Dermis blood vessel endothelial cell (primary cell): ENCODE measurements at places on chromosomes 5 and 9. TPM values are rescaled to one million over a fixed set of nuclear protein-coding genes. Genes with fewer than 3 reads are reported as not detected.

PCDHGB4 gene
- 11.3 and 14.5 TPM in 2 replicates for total RNA-seq

GRCh38 chr5:118270526-118270925 lies 717.8 kb downstream of the DTWD2 start:
- DNase-seq: no peak

DNA sequence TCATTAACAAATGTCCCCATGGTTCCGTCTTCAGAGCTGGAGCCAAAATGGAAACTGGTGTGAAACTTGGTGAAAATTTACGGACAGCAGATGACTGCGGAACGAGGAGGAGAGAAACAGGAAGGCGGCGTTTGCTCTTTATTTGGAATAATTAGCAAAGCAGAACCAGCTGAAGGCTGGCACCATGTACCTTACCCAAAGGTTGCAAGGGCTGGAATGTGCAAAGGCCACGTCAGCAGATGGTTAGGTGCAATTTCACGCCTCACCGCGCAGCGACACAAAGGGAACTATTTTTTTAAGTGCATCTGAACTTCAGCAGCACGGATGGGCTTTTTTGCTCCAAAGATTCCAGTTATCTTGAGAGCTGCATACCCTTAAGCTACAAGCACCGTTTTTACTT lies 127.4 kb downstream of the COL23A1 start:
- no peak for DNase-seq

PGM5 gene
- 110 and 128 TPM in 2 replicates for total RNA-seq

DNA sequence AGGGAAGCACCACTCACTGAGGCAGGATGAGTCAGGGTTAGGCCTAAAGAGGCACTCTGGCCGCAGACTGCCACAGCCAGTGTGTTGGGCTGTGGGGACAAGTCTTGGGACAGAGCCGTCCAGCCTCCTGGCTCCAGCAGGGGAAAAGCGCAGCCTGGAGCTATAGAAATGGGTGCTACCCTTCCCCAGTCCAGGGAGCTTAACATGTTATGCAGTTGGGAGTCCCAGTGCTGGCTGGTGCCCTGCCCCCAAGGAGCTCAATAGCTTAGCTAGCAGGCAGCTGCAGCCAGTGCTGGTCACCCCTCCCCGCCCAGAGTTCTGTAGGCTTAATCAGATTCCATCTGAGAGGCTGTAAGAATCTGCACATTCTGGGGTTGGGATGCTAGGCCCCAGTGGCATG lies 399.6 kb upstream of the TUSC1 start:
- no peak for DNase-seq

- peak; percentile 44 for DNase-seq
Observed at GRCh38 chr9:70421272-70422180, 7.1 kb upstream of the KLF9 start.

DNA sequence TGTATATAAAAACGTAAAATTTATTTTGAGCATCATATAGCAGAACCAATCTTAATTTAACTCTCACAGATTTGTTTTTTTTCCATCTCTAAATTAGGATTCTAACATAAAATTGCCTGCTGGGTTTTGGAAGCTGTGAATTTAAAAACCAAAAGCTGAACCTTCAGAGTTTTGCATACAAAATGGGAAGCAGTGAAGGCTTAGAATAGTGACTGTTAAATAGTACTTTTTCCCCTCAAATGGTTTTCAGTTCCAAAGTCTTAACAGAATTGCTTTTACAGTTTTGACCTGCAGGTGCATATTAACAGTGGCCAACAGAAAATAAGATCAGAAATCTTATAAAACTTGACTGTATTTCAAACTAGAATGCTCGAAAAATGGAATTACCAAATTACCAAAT lies 55.1 kb upstream of the LVRN start:
- DNase-seq: no peak

ADAMTSL1 gene
- 6.0 and 15.8 TPM in 2 replicates for total RNA-seq

- DNase-seq: no peak
Observed at GRCh38 chr5:173033923-173034322, 22.2 kb upstream of the CREBRF start.

- DNase-seq: no peak
Observed at GRCh38 chr5:125560476-125561225, 814.2 kb upstream of the ZNF608 start.

MAMDC2 gene
- total RNA-seq: 2.9 and 6.7 TPM in 2 replicates

GRCh38 chr9:82255481-82256176 lies 267.1 kb downstream of the SPATA31D1 start:
- DNase-seq: no peak

NR5A1 gene
- total RNA-seq: not detected in 2 replicates

UBE2QL1 gene
- total RNA-seq: under 0.01 and 0.05 TPM in 2 replicates

DNA sequence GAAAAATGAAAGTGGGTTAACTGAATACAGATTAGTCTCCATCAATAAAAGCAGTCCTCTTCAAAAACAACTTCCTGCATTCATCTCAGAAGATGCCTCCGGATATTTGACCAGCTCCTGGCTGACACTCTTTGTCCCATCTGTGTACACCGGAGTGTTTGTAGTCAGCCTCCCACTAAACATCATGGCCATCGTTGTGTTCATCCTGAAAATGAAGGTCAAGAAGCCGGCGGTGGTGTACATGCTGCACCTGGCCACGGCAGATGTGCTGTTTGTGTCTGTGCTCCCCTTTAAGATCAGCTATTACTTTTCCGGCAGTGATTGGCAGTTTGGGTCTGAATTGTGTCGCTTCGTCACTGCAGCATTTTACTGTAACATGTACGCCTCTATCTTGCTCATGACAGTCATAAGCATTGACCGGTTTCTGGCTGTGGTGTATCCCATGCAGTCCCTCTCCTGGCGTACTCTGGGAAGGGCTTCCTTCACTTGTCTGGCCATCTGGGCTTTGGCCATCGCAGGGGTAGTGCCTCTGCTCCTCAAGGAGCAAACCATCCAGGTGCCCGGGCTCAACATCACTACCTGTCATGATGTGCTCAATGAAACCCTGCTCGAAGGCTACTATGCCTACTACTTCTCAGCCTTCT lies 16.6 kb downstream of the F2R start:
- no peak for DNase-seq

DNA sequence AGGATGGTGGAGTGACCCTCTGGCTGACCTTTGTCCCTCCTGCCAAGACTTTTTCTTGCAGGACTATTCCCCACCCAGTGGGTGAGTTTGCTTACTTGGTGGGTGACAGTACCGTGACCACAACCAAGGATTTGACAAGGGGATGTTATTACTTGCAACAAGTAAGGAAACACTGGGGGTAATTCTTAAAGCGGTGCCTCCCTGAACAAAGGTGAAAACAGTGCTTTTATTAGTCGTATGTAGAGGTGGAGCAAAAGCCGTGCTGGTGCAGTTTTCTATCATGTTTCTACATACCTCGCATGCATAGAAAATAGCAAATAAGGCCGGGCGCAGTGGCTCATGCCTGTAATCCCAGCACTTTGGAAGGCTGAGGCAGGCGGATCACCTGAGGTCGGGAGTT lies 41.0 kb upstream of the KDM4C start:
- no peak for DNase-seq

DNA sequence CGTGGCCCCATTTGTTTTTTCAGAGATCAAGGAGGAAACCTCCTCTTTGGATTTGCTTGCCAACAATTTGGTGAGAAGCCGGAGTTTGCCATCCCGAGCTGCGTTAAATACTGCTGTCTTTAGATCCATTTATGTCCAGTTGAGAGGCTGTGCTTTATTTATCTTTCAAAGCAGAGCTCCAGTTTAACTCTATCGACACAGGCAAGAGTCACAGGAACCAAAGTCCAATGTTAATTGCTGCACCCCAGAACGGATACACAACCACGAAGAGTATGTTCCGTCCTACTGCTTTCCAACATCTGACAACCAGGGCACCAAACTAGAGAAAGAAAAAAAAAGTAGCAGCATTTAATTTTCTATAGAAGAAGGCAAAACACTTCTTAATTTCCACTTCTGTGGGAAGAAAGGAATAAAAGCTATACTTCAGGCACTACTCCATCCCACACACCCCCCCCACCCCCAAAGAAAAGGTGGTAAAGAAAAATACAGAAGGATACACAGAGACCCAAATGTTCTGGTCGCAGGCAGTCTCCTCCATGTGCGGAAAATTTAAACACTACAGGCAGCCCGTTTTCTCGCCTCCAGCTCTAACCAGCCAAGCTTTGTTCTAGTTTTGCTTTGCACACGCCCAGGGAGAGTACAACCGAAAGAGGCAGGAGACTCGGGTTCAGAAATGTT lies 1.1 kb downstream of the FEM1C start:
- DNase-seq: peak; percentile 31

DNA sequence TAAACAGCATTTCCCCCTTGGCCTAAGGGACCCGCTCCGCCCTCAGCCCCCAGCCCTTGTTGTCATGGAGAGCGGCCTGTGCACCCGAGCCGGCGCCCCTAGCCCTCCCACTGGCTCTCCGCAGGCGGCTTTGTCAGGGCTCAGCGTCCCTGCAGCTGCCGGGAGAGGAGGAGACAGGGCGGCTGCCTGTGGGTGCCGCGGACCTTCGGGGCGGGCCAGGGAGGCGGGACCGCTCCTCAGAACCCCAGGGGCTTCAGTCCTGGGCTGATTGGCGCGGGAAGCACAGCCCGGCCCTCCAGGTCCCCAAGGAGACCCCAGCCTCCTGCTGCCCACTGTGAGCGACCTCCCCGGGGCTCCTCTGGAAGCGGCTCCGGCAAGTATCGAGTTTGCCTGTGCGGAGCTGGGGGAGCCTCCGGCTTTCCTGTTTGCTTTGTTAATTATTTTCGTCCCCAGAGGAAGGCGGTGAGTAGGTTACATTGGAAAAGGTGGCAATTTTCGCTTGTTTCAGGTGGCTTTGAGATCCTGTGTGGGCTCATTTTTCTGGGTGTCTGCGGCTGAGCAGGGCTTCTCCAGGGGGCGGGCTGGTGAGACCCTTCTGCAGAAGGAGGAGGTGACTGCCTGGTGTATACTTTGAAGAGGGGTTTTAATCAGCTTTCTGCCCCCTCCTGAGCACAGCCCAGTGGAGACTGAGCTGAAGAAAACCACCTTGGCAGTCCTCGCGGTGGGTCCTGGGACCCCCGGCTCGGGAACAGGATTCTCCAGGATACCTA lies at the start of gene FGD3:
FGD3 (plus strand) TSS at position 256 of the 770 bp plus-strand sequence. CDS start 28,734 bp downstream, outside the sequence.
- no peak for DNase-seq

LHX3 gene
- not detected in 2 replicates for total RNA-seq

DNAI1 gene
- not detected in 2 replicates for total RNA-seq

LMNB1 gene
- total RNA-seq: 43.1 and 116 TPM in 2 replicates

DNA sequence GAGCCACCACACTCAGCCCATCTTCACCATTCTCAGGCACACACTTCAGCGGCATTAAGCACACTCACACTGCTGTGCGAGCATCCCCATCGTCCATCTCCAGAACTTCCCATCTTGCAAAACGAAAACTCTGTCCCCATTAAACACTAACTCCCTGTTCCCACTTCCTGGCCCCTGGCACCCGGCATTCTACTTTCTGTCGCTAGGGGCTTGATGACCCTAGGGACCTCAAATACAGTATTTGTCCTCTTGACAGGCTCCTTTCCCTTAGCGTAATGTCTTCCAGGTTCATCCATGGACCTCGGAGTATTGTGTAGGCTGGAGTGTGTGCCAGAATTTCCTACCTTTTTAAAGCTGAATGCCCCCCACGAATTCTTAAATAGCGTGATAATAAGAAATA lies 14.7 kb upstream of the UBAC1 start:
- no peak for DNase-seq

DNA sequence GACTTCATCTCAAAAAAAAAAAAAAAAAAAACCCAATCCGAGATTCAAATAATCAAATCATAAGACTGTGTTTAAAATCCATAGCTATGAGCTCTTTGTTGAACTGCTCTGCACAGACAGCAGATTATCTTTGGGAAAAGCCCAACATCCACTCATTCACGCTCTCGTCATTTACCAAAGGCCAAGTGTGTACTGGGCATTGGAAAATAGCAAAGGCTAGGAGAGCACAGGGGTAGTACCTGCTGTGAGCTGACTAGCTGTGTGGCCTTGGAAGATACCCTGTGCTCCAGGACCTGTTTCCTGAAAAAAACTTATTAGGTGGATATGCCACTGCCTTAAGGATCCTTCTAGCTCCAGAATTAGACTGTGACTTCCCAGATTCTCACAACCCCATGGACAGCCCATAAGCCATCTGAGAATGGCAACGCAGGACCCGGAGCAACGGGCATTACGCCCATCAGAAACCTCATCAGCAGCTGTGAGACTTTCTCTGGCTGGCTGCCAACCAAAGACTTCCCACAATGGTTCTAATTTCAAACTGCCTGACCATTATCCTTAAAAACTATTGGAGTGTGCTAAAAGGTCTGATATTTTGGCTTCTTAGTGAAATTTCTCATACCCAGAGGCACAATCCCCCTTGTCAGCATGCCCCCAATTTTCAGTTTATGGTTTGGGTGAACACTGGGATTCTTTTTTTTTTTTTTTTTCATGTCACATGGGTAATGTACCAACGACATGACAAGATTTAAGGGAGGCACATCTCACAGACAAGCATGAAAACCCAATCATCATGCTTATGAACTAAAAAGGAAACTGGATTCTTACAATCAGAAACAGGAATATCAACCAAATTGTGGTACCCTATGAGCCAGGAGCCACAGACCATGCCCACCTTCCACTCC lies 16.8 kb downstream of the SERINC5 start:
- peak; percentile 73 for DNase-seq

SPINK13 gene
- total RNA-seq: not detected in 2 replicates

FAT2 gene
- under 0.01 TPM in 2 replicates for total RNA-seq
